Dorsolateral prefrontal cortex (tissue), 122 donors: ENCODE measurements at places on chromosomes 6 and 20. TPM values are rescaled to one million over a fixed set of nuclear protein-coding genes. Genes with fewer than 3 reads are reported as not detected.

TCP11 gene
- total RNA-seq, result 0.72 TPM

KHDRBS2 gene
- 35.7 TPM for total RNA-seq

PLA2G7 gene
- total RNA-seq, result 4.2 TPM

MRPS18A gene
- 32.7 TPM for total RNA-seq

BFSP1 gene
- total RNA-seq, result 5.7 TPM

SGK2 gene
- total RNA-seq, result 18.8 TPM

ITPR3 gene
- 3.8 TPM for total RNA-seq

MTFR2 gene
- 1.5 TPM for total RNA-seq
